ENCODE measurements at places on chromosomes 5 and 9.

DNA sequence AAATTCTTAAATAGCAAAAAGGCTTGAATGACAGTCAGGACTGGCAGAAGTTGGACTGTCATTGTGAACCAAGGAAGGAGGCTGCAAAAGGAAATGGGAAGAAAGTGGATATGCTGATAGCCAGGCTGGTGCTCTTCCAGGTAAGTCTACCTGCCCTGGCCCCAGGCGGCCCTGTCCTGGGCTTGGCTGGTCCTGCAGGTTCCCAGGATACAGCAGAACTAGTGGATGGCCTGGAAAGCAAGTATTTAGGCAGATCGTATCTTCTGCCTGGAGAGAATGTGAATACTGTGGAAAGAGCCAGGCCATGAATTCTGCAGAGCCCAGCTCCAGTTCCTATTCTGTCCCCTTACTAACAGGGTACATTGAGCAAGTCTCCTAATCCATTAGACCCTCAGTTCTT lies 149.3 kb downstream of the SEC61B start:
- no peak for DNase-seq

DNA sequence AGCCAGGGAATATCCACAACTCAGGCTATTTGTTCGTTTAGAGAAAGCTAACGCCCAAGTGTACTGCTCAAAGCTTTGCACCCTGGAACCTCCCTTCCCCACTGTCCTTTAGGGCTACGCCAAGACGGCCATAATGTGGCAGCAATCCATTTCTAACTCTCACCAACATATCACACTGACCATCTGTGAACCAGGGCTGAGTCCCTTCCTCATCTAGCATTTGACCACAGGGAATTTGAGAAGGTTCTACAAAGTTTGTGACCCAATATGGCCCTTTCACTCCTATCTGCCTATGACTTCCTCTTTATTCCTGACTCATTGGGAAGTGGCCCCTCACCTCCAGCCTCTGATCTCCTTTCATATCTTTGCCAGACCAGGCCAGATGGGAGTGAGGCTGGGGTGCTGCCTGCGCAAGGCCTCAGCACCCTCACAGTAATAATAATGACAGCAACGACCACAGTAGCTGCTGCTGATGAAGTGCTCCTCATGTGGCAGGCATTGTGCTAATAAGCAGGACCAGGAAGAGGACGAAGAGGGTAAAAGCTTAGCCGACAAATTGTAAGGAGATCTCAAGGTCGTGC lies 9.3 kb upstream of the ARAP3 start:
- no peak for DNase-seq

- DNase-seq = no peak
Observed at GRCh38 chr5:42628821-42629220, 127.8 kb upstream of the CCDC152 start.

- DNase-seq = no peak
Observed at GRCh38 chr9:94926431-94926800, 199.9 kb downstream of the AOPEP start.
